Naive B cell (primary cell): ENCODE measurements at places on chromosomes 16 and 17. TPM values are rescaled to one million over a fixed set of nuclear protein-coding genes. Genes with fewer than 3 reads are reported as not detected.

DNA sequence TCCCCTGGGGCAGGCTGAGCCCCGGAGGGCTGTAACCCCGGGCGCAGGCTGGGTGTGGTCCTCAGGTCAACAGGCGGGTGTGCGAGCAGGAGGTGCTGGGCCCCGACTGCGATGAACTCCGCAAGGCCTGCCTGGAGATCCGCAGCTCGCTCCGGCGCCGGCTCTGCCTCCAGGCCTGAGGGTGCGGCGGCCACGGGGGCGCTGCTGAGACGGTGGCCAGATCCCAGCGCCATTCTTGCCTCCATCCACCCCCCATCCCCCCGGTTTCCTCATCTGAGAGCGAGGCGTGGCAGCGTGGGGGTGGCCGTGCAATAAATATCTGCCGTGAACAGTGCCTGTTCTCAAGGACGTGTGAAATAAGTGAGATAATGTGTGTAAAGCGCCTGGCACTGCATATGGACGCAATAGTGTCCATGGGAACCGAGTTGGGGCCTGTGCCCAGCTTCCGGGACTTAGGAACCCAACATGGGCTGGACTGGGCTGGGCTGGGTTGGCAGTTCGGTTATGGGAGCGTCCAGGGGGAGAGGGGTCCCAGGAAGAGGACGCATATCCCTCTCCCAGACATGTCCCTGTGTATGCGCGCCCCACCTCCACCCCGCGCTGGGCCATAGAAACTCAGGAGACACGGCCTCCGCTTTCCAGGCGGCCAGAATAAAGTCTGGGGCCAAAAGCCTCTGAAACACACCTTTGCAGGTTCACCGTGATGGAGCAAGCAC is 15.0 kb downstream of the ZNF213 start:
- peak; percentile 35 for DNase-seq

DNA sequence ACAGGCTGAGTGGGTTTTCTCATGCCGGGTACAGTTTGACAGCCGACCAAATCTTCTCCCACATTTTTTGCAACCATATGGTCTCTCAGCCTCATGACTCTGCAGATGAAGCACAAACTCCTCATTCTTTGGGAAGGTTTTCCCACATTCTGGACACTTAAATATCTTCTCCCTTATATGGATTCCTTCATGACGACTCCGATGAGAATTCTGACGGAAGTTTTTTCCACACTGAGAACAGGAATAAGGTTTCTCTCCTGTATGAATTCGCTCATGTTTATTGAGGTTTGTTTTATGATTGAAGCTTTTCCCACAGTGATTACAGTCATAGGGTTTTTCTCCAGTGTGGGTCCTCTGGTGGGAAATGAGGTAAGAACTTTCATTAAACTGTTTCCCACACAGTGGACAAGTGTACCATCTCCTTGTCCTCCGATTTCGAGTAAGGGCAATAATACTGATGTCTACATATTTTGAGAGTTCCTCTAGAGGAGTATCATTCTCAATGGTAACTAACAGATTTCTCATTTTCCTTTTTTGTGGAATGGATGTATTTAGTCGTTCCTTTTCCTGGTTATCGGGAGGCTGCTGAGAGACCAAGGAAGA is 10.9 kb downstream of the ZNF200 start:
- DNase-seq, result no peak

DNA sequence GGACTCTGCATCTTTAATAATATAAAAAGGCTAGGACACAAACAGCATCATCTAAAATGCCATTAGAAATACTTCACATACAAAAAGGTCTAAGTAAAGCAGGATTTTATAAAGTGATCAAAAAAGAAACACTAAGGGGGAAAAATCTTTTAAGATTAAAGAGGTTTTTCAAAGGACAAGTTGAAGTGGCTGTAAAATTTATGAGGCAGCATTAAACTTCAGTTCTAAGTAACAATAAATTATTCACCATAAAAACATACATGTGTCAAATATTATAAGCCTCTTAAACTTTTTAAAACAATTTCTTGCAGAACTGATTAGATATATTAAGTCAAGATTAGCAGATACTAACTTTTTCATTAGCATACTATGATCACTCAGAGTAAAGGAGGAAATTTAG is 20.8 kb downstream of the CEP112 start:
- DNase-seq, result no peak

DNA sequence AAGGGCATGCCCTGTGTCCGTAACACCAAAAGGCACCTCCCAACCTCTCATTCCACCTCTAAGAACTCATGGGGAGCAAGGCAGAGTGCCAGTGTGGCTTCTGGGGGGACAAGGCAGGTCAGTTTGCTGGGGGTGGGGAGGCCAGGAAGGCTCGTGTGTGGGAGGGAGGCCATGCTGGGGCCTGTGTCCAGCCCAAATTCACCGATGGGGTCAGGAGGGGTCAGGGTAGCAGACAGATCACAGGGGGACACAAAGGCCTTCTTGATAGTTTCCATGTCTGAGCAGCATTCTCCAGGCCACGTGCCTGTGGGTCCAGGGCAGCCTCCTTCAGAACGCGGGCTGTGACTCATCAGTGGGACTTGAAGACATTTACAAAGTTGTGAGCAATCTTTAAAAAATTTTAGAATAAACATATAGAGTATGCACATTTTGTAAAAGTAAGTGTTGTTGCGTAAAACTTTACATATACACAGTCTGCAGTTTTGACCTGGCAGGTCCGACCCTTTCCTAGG is 20.9 kb downstream of the SPACA3 start:
- DNase-seq, result no peak

DNA sequence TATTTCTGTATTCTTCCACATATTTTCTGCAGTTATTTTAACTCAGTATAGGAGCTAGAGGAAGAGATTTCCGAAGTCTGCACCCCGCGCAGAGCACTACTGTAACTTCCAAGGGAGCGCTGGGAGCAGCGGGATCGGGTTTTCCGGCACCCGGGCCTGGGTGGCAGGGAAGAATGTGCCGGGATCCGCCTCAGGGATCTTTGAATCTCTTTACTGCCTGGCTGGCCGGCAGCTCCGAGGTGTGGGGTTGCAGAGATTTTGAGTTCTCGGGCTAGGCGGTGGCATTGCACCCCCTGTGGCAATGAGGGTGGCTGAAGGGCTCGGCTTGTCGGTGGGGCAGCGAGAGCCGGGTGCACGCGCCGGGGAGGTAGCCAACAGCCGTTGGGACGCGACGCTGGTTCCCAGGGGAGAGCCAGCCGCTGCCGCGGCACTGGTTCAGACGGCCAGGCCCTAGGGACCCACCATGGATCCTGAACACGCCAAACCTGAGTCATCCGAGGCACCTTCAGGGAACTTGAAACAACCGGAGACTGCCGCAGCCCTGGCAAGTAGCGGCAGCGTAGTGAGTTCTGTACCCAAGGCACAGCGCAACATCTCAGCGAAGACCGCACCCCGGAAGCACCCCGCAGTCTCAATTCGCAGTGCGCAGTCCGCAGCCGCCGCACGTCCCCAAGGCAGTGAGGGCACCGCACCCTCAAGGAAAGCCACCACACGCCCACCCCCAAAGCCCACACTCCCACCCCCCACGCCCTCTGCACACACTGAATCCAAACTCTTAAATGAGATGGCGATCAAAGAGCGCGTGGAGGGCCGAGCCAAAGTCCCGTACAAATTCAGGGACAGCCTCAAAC is at the start of gene CMTM1:
Gene CMTM1 (plus strand): TSS at position 389 of the 851 bp plus-strand sequence. CDS start 75 bp downstream, at position 464.
- no peak for DNase-seq

- no peak for DNase-seq
Measured at GRCh38 chr17:42748908-42749798, 4.3 kb upstream of the EZH1 start.

GRCh38 chr16:4081521-4082021 is 34.7 kb downstream of the ADCY9 start:
- no peak for DNase-seq

- no peak for DNase-seq
Measured at GRCh38 chr16:89025636-89026035, 48.6 kb upstream of the CBFA2T3 start.

- DNase-seq, result no peak
Measured at GRCh38 chr16:58843675-58844074, 109.6 kb upstream of the GOT2 start.

AFMID gene
- 3.4 TPM for polyA plus RNA-seq

ANKFN1 gene
- polyA plus RNA-seq, result not detected

HOXB7 gene
- polyA plus RNA-seq, result not detected

RAB37 gene
- polyA plus RNA-seq, result 85.5 TPM

SPATA32 gene
- 4.6 TPM for polyA plus RNA-seq

IGSF6 gene
- 0.59 TPM for polyA plus RNA-seq

ABCA3 gene
- 0.98 TPM for polyA plus RNA-seq

EME1 gene
- polyA plus RNA-seq, result 0.78 TPM

COPRS gene
- 77.7 TPM for polyA plus RNA-seq
